ENCODE measurements at places on chromosomes 5 and 9.
A peak's percentile ranks its signal among the peaks of the same experiment; 100 is the strongest.

- DNase-seq, result no peak
These were observed 99.1 kb downstream of the ENC1 start for GRCh38 chr5:74541381-74541781.

DNA sequence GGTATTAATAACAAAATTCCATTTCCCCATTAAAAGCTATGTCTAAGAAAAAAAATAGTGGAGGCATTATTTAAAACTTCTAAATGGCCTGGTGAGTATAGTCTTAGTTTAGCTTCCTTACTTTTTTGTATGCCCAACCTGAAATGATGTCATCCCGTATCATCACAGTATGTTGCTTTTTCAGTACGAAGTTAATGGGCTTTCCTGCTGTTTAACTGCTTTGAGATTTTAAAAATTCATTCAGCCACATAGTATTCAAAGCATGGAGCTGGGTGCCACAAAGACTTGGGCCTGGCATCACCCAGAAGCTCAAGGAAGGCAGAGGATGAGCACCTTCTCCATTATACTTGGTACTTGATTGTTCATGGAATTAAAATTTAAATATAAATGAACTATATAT, 7.4 kb downstream of the F2RL2 start:
- DNase-seq, result no peak

DNA sequence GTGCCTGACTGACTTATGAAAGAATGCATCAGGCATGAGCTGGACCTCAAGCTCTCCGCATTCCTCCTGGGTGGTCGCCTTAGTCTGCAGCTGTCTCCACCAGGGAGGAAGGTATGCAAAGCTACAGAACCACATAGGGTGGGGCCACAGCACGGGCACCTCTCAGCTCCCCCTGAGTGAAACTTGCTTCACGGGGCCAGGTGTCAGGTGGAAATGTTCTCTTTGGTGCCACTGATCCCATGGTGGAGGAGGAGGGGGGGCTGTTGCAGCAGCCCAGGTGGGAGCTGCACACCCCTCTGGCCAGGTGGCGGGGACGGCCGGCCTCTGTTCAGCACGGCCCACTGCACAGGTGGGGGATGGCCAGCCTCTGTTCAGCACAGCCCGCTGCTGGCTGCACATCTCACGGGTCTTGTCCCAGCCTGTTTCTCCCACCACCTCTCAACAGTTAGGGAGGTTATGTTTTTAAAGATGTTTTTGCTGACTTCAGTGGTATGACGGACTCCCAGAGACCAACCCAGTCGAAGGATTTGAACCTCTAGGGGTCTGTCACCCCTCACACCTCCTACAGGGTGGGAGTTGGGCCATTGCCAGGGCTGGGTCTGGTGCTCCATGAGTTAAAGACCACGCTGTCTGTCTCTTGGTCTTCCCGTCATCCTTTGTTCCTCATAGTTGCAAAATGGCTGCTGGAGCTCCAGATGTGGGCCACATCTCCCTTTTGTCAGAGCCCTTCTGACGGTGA, 34.3 kb downstream of the MRPL36 start:
- DNase-seq, result no peak

GRCh38 chr5:127801751-127802476, 98.7 kb downstream of the CCDC192 start:
- no peak for DNase-seq

DNA sequence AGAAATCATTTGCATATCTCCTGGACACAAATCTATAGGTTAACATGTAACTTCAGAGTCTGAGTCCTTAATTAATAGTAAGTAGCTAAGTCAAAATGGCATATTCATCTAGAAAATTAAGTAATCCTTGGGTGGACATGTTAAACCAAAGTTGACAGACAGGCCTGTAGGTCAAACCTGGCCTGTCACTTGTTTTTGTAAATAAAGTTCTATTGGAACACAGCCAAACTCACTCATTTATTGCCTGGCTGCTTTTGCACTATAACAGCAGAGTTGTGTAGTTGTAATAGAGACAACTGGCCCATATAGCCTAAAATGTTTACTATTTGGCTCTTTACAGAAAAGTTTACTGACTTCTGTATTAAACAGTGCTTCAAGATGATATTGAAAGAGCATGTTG, 24.6 kb upstream of the GPR21 start:
- DNase-seq, result no peak

DNA sequence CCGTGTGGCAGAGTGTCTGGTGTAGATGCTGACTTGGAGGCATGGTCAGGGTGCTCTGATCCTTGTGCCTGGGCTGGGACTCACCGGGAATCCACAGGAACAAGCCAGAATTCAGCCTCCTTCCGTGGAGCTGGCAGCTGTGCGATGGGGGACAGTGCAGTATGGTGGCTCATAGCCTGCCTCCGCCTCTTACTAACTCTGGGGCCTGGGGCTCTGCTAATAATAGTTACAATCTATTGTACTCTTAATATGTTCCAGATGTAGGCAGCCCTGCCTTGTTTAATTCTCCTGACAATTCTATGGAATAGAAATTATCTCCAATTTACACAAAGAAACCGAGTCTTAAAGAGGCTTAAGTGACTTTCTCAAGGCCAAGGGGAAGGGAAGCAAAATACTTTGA, 77.6 kb downstream of the PCDH1 start:
- no peak for DNase-seq

DNA sequence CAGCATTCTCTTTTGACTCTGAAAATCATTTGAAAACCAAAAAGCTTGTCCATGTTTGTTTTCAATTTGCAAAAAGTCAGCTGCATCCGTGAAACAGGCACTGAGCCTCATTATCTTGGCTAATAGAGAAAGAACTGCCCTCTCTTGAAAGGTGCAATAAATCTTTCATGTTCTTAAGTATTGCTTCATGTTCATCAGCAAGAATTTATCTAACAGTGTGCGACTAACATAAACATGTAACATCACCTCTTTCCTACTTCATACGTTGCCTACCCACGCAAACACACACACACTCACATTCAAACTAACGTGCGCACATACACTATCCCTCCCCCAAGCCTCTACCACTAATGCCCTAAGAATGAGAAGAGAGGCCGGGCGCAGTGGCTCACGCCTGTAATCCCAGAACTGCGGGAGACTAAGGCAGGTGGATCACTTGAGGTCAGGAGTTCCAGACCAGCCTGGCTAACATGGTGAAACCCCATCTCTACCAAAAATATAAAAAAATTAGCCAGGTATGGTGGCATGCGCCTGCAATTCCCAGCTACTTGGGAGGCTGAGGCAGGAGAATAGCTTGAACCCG, 629.7 kb upstream of the ZNF608 start:
- DNase-seq, result peak; percentile 11

DNA sequence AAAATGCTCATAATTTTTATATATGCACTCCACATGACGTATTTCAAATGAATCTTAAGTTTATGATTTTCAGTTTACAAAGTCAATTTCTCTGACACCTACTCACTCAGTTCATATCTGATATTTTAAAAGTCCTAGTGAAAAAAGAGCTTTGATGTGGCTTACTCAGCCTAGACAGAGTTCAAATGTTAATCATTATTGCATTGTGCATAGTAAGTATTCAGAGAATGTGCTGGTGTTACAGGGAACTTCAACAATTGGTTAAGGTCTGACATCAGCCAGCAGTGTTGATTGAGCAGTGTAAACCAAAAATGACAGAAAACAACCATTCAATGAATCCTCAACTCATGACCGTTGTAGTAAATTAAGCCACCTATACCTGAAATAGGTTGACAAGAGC, 147.2 kb upstream of the LHFPL2 start:
- DNase-seq, result no peak

DNA sequence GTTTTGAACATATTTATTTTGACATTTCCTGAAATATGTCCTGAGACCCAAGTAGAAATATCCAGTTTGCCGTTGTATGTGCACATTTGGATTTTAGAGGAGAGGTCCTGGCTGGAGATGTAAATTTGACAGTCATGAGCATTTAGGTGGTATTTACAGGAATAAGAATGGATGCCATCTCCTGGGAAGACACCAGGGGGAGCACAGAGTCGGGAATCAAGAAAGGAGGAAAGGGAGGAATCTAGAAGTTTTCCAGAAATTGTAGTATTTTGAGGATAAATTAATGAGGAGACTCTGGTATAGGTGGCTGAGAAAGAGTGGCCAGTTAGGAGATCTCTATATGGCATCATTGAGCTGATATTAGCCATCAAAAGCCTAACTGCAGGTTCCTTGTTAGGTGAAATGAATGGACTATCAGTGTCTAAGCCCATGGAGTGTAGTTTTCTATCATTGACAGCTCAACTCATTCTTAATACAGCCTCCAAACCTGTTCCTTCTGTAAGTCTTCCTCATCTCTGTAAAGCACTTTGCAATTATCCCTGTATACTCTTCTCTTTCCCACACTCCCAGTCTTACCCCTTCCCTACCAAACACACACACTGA, 7.2 kb downstream of the GAPT start:
- DNase-seq, result peak; percentile 32

GRCh38 chr5:111585291-111585690, 73.0 kb upstream of the STARD4 start:
- DNase-seq, result no peak

DNA sequence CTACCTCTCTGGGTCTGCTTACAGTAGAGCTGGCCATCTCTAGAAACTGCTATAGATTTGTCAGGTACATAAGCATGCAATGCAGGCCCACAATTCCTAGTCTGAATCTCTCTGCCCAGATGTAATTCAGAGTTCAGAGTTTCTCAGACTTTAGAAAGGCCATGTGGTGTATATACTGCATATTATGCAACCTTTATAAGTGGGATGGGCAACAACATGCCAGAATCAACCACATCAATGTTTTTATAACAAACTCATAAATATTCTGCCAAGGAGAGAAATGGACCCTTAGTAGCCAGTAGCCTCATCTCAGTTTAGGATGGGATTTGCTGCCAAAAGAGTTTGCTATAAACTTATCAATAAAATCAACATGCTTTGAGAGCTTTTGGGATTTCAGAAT, 78.8 kb downstream of the SLC1A1 start:
- DNase-seq, result no peak
